Stimulated activated CD8-positive, alpha-beta memory T cell treated with anti-CD3 and anti-CD28 coated beads, Interleukin-4, amount 100 ng/mL, for 1 hour (primary cell): ENCODE measurements at places on chromosomes 6 and 20.

GRCh38 chr6:37127961-37128862 lies 41.7 kb upstream of the PIM1 start:
- DNase-seq: no peak

DNA sequence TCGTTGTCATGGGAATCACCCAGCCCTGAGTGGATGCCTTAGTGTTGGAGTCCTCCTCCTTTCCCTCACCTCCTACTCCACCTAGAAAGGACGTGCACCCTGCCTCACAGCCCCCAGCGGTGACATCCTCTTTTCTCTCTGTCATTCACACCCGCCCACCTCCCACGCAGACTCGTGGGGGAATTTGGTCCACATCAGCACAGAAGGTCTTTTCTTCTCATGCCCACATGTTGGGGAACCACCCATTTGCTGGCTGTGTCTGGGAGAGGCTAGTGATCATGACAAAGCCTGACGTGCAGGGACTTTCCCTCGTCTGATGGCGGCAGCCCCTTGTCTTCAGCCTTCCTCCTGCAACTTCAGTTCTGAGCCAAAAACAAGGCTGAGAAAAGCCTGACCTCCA lies 96.0 kb upstream of the CNKSR3 start:
- no peak for DNase-seq

DNA sequence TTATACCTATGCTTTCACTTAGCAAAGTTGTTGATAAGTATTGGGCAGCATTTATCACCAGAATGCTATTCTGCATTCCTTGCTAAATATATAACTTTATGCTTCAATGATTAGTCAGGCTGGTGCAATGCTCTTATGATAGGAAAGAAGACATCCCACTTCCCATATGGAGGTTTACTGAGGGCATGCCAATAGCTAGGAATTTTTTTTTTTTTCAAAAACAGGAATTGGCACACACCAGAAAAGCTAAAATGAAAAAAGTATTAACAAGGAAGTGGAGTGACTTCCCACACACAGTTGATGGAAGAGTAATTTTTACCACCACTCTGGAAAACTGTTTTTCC lies 90.8 kb downstream of the FRK start:
- no peak for DNase-seq

GRCh38 chr20:44784688-44785087 lies 25.7 kb downstream of the RIMS4 start:
- no peak for DNase-seq

- DNase-seq: no peak
Measured at GRCh38 chr20:32973077-32973717, 31.0 kb downstream of the SUN5 start.

DNA sequence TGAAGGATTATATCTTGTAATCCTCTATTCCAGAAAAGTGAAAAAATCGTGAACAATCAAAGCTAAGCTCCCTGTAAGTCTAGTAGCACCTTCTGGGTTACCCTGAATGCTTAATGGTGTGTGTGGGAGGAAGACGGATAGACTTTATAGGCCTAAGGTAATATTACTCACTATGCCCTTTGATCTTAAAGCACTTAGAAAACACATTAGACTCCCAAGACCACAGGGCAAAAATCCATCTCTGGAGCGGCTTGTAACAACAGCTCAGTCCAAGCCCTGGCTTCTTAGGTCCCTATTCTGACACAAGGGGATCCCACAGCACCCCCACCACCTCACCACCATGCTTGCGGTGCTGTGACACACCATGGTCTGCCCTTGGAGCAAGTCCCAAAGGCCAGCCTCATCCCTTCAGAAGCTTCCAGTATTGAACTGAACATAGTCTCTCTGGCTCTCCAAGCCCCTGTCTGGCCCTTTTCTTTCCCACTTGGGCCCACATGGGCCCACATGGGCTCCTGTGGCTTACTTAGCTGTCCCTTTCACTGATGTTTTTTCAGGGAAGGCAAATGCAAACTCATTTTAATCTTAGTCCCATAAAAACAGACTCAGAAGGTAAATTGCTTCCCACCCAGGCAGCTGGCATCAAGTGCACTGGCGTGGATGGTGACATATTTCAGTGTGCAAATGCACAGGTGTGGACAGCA lies 28.3 kb downstream of the C6orf132 start:
- no peak for DNase-seq

DNA sequence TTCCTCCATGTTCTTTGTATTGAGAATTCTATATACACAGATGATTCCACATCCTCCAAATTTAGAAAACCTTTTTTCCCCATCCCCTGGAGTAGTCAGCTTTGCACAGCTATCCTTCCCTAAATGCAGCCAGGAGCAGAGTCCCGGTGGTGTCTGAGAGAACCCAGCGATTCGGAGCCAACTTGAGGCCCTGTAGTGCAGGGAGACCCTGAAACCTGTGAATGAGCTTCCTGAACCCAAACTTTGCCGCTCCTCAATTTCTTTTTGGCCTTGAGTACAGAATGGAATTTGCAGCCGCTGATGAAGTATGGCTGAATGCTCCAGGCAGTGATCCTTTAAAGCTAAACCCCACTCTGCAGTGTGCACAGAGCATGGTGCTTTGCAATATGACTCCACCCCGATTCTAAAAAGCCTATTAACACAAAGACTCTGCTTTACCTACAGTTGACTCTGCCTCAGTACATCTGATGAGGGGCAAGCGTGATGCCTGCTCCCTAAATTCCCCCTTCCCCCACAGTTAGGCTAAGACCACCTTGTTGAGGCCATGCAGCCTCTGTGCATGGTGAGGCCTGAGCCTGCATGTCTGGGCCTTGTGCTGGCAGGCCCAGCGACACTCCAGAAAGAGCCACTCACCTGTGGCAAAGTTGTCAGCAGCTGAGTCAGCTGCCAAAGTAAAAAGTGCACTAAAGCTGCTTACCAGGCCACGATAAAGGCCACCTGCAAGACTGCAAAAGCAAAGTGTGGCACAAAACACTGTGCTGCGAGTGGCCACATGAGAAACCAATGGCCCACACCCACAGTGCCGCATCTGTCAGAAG lies 82.1 kb downstream of the PLEKHG1 start:
- DNase-seq: no peak

DNA sequence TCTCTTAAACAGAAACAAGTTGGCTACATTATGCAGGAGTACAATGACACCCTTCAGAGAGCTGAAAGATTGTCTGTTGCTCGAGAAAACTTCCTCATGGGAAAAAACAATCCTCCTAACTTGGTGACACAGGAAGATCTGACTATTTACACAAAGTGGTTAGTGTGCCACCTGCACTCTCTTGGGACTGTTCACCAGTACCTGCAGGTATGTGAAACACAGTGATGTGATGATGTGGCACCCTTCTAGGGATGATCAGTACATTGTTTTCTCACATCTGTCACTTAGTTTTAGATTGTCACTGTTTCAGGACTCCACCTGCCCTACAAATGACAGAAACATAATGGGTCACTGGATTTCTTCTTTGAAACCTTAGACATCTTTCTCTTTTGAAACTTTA lies 101.8 kb downstream of the CEP57L1 start:
- no peak for DNase-seq

DNA sequence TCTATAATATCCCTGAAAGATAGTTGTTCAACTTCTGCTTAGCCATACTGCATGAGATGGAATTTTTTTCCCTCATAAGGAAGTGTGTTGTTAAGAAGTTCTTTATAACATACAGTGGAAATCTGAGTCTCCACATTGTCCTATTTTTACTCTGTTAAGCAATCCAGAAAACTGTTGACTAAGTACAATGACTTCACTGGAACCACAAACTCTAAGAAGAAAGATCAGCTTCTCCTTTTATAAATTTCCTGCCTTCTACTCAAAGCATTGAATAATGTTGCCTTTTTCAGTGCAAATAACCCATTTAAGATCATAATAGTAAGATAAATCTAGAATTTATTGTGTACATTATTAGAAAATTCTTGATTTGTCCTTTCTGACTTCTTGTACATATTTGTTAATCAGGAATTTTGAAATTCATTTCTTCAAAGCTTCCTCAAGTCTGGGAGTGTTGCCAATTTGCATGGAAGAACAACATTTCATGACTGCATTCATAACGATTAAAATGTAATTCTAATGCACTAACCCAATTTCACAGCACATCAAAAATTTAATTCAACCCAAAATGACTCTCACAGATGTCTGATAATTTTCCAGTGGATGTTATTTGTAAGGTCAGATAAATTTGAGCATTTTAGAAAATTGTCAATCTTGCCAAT lies 45.6 kb upstream of the ANKEF1 start:
- DNase-seq: no peak

- DNase-seq: no peak
Measured at GRCh38 chr20:7449269-7449668, 491.0 kb downstream of the HAO1 start.

GRCh38 chr20:47764154-47764733 lies 21.0 kb downstream of the SULF2 start:
- no peak for DNase-seq

DNA sequence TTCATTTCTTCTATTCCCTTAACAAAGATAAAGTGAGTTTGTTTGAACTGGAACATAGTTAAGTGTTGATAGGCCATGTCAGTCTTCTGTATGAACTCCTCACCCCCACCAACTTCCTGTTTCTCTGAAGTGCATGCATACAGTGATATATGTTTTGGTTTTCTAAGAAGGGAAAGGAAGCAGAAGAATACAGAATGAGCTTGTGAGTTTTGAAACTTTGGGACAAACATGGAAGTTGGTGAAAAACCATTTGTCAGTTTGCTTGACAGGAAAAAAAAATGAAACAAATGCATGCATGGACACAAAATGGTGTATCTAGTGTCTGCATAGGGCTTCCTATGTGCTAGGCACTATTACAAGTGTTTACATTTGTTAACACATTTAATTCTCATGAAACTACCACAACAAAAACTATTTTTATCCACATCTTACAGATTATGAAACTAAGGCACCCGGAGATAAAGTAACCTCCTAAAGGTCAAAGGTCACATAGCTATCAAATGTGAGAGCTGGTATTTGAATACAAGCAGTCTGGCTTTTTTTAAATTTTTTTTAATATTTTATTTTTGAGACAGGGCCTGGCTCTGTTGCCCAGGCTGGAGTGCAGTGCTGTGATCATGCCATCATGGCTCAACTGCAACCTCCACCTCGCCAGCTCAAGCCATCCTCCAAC lies 105.9 kb downstream of the ADGRB3 start:
- no peak for DNase-seq

GRCh38 chr20:51500311-51500710 lies 42.2 kb downstream of the NFATC2 start:
- DNase-seq: no peak

DNA sequence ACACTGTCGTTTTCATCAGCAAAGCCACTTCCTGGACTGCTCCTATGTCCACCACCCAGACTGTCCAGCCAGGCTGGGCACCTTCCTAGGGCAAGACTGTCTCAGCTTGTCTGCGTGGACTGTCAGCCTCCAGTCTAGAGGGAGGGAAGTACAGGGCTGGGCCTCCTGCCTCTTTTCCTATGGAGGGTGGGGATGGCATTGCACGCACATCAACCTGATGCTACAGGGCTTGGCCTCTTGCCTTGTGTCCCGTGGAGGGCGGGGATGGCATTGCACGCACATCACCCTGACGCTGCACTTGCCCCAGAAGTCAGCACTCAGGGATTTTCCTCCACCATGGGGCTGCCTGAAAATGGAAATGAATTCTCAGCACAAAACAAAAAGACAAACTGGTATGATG lies 304.2 kb upstream of the CDH4 start:
- DNase-seq: no peak

GRCh38 chr20:64011366-64011779 lies 24.6 kb upstream of the C20orf204 start:
- DNase-seq: no peak

DNA sequence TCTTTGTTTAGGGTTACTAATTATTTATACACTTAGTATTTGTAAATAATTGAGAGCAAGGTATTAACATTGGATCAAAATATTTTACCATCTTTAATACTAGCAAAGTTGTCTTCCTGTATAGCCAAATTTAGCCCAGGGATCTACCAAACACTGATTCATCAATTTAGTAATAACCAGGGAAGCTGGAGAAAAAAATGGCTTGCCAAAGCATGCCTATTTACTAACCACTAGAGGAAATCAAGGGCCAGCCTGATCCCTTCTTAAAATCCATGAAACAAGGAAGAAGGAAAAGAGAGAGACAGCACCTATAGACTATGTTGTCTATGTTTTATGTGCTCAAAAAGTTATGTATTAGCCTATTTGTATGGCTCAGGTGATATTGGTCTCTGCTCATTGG lies 450.3 kb upstream of the GJE1 start:
- no peak for DNase-seq

- no peak for DNase-seq
Measured at GRCh38 chr20:54347166-54347833, 128.1 kb upstream of the DOK5 start.

DNA sequence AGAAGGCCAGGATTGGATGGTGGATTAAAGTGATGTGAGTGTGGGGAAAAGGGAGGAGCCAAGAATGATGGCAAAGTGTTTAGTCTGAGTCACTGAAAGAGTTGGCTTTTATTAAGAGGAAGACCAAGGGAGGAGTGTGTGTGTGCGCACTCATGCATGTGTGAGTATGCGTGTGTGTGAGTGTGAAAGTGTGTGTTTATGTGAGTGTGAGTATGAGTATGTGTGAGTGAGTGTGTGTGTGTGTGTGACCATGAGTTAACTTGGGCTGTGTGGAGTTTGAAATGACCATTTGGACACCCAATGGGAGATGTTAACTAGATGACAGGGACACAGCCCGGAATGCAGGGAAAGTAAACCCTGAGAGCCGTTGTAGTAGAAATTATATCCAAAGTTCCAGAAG lies 57.6 kb upstream of the EYA2 start:
- no peak for DNase-seq

DNA sequence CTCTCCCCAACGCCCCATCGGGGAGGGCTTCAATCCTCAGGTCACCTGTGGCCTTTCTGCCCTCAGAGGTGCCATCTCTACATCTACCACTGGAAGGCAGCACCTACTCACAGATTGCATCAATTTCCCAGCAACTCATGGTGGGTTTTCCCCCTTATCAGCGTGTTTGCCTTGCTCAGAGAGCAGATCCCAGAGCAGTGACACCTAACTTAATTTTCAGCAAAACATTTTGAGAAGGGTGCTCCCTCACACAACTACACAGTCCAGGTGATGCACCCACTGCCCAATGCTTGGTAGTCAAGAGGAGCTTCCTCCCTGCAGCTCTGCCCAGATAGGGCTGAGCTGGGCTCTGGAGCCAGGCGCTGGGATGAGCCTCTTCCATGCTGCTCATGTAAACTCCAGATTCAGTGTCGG lies 48.2 kb downstream of the PLG start:
- DNase-seq: no peak
